Spinal cord (tissue), 10 donors: ENCODE measurements at places on chromosomes 5 and 9. TPM values are rescaled to one million over a fixed set of nuclear protein-coding genes. Genes with fewer than 3 reads are reported as not detected.

Gene PCDHGB7
- polyA plus RNA-seq: 47.2 TPM

Gene LCN15
- polyA plus RNA-seq: 0.14 TPM

Gene SMIM32
- 8.8 TPM for polyA plus RNA-seq

Gene GRM6
- 3.7 TPM for polyA plus RNA-seq

Gene TEK
- polyA plus RNA-seq: 13.4 TPM

Gene PHF24
- 48.6 TPM for polyA plus RNA-seq

Gene SLC22A5
- 12.7 TPM for polyA plus RNA-seq

Gene LCN10
- polyA plus RNA-seq: not detected
